Kidney tubule cell (primary cell): ENCODE measurements at places on chromosomes 16 and 17.

DNA sequence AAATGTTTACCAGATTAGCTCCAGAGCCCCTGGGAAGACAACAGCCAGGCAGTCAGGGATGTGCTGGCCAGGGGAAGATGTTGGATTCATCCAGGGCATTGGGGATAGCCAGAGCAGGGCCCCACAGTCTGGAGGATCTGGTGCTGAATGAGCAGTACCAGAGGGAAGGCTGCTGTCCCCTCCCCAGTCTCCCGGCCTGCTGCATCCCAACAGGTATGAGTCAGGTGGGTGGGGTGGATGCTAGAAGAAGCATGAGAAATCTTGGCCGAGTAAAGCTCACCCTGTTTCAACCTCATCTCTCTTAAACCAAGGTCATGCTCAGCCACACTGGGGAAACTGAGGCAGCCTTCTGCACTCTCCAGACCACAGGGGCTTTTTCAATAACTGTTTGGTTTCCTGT, 71.9 kb upstream of the SEC14L1 start:
- peak; percentile 17 for DNase-seq

GRCh38 chr16:50323335-50324011, 45.3 kb downstream of the BRD7 start:
- peak; percentile 41 for DNase-seq

DNA sequence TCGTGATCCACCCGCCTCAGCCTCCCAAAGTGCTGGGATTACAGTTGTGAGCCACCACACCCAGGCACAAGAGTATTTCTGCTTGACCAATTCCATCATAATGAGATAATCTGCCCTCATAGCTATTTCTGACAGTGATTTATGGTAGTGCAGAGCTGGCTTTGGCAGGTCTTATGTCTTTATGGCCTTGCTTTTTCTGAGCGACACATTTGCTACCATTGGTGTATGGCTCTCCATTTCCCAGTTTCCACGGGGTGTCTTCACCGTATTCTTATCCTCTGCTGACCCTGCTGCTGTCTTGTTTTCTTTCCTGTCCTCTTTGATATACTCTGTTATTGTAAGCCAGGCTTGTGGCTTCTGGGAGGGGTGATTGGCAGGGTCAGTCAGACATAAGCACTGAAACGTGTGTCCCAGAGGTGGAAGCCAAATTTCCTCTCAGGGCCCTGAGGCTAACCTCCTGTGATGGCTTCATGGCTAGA, 161.1 kb upstream of the TBX2 start:
- DNase-seq, result no peak

GRCh38 chr16:65757064-65757463, 609.4 kb upstream of the CDH5 start:
- DNase-seq, result no peak
